ENCODE measurements at places on chromosomes 2 and 18.

DNA sequence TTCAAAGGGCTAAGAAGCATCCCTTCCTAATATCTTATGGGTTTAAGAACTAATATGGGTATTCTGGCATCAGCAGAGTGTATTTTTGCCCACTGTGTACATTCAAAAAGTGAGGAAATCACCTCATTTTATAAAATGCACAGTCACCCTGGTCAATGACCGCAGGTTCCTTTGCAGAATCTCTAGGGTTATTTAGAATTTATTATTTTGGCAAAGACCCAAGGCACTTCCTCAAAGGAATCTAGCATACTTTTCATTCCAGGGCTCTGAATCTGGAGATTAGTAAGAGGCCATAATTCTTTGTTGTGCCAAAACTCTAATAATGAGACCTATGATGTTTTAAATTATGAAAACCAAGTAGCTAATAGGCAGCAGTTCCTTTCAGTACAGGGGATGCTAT lies 27.2 kb upstream of the CDH2 start:
- DNase-seq, result no peak

GRCh38 chr2:25926984-25927756 lies 48.9 kb upstream of the ASXL2 start:
- no peak for DNase-seq

DNA sequence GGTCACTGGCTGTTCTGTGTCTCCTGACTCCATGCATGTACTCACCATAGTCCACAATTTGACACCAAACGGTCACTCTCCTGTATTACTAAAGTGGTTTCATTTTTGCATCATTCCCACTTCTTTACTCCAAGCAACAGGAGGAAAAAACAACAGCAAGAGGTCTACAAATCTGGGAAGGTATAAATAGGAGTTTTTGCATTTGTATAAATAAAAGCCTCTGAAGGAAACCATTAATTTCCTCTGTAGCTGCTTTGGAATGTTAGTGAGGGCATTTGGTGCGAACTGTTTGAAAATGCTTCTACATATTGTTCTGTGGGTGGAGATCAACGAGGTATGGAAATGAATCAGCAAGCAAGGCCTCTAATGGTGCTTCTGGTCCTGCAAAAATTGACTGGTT lies 148.5 kb upstream of the DLX2 start:
- no peak for DNase-seq

DNA sequence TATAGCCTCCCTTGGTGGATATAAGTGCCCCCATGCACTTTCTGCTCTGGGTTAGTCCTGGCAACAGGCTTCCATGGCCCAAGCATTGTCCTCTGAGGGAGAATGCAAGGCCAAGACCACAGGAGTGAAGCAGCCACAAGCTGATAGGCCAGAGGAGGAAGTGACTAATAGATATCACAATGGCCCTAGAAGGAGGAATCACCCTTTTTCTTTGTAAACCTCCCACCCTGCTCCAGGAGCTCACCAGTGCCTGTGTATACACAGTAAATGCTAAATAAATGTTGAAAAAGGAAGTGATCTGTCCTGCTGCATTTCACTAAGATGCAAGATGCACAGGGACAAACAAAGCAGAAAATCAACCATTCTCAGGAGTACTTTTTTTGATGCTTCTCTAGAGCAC lies 49.7 kb upstream of the ABCA12 start:
- DNase-seq, result no peak

DNA sequence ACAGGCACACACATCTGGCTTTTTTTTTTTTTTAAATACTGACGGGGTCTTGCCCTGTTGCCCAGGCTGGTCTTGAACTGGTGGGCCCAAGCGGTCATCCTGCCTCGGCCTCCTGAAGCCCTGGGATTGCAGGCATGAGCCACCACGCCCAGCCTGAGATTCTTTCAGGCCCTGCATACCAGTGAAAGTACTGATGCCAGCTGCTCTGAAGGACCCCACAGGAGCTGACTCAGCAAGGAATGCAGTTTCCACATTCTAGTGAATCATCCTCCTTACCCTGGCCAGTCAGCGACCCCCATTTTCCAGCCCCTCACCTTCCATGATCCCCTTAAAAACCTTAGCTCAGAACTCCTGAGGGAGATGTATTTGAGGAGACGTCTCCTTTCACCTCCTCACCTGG lies 5.8 kb upstream of the DTYMK start:
- DNase-seq, result no peak

- no peak for DNase-seq
These were observed 684.6 kb downstream of the TRIB2 start for GRCh38 chr2:13401312-13401711.

- DNase-seq, result no peak
These were observed 110.7 kb downstream of the NFATC1 start for GRCh38 chr18:79506191-79507075.

- no peak for DNase-seq
These were observed 2.0 kb upstream of the DES start for GRCh38 chr2:219416235-219416602.

DNA sequence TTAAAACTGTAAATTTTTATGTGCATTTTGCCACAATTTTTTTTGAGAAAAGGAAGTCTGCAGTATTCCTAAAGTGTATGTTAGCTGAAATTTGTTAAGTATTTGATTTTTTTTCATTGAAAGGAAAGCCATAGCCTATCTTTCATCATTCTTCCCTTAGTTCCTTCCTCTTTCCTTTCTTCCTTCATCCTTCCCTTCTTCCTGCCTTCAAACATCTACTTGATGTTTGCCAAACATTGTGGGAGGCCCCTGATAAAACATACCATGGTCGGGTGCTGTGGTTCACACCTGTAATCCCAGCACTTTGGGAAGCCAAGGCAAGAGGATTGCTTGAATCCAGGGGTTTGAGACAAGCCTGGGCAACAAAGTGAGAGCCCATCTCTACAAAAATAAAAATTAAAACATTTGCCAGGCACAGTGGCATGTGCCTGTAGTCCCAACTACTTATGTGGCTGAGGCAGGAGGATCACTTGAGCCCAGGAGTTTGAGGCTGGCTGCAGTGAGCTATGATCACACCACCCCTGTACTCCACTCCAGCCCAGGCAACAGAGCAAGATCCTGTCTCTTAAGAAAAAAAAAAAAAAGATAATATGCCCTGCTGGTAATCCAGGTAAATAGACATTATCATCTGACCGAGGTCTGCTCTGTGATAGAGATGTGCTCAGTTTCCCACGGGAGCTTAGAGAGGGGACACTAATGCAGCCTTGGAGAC lies 278.4 kb upstream of the STON1 start:
- no peak for DNase-seq

DNA sequence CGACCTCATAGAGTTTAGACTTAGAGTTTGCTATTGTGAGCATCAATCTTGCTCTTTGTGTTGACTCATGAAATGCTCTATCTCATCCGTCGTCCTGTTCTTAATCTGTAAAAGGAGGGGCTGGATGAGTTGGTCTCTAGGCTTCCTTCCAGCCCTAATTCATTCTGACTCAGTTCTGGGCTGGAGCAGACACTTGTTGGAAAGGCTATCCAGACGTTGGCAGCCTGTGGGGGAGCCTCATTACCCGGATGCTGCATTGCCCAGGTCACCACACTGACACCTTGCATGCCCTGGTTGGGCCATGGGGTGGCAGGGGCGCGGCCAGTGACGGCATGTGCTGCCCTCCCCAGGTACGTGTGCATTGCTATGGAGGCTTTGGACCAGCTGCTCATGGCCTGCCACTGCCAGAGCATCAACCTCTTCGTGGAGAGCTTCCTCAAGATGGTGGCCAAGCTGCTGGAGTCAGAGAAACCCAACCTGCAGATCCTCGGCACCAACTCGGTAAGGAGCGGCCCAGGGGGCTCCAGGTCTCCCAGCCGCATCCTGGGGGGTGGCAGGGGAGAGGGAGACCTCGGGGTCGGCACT lies 61.5 kb downstream of the EFR3B start:
- no peak for DNase-seq

GRCh38 chr2:41489638-41490037 lies 558.2 kb upstream of the PKDCC start:
- no peak for DNase-seq

GRCh38 chr2:19028587-19029375 lies 329.6 kb downstream of the OSR1 start:
- DNase-seq, result no peak

DNA sequence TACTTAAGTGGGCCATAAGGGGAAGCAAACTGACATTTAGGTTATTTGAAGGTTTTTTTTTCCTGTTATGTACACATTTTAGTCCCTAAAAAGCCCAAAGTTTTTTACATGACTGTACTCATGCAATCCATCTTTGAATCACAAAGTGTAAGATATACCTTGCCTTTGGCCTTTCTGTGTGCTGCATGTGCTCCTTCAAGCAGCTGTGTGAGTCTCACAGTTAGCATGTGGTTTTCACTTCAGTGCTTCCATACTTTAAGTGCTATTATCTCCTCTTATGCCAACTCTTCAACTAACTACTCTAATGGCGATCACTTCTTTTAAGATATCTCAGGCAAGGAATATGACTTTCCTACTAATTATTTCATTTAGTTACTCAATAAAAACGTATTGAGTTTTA lies 597.1 kb upstream of the ACVR2A start:
- DNase-seq, result no peak

DNA sequence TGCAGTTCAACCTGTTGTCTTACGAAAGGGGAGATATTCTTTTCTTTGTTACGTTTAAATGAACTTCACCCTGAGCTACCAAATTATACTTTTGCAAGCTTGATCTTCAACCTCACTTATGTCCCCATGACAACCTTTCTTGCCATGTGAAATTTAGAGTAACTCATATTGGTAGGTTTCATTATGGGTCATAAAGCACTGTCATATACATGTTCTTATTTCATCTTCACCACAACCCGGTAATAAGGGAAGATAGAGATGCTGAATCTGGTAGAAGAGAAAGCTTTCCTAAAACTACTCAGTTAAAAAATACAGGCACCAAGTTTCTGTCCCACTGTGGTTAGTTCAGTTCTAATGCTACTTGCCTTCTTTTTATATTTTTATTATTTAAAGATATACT lies 208.5 kb upstream of the NRP2 start:
- no peak for DNase-seq

DNA sequence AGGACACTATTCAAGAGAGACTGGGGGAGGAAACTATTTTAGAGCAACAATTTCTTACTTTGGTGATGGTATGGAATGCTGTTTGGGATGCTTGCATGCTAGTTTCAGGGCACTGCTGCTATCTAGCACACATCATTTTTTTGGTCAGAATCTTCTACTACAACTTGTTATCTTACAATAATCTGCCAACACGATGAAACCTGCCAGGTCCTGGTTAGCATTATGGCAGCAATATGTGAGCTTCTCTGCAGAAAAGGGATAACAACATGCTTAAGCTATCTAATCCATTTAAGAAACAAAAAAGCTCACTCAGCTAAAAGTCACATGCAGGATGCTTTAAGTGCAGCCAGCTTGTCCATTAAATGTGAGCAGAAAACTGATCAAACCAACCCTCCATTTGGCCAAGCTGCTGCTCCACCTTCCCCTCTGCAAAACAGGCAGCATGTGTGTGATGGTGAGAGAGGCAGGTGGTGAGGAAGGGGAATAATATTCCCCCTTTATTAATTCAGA lies 30.1 kb downstream of the GAREM2 start:
- DNase-seq, result no peak
